Globus pallidus (tissue), 1 donor: ENCODE measurements at places on chromosomes 3 and 15.

DNA sequence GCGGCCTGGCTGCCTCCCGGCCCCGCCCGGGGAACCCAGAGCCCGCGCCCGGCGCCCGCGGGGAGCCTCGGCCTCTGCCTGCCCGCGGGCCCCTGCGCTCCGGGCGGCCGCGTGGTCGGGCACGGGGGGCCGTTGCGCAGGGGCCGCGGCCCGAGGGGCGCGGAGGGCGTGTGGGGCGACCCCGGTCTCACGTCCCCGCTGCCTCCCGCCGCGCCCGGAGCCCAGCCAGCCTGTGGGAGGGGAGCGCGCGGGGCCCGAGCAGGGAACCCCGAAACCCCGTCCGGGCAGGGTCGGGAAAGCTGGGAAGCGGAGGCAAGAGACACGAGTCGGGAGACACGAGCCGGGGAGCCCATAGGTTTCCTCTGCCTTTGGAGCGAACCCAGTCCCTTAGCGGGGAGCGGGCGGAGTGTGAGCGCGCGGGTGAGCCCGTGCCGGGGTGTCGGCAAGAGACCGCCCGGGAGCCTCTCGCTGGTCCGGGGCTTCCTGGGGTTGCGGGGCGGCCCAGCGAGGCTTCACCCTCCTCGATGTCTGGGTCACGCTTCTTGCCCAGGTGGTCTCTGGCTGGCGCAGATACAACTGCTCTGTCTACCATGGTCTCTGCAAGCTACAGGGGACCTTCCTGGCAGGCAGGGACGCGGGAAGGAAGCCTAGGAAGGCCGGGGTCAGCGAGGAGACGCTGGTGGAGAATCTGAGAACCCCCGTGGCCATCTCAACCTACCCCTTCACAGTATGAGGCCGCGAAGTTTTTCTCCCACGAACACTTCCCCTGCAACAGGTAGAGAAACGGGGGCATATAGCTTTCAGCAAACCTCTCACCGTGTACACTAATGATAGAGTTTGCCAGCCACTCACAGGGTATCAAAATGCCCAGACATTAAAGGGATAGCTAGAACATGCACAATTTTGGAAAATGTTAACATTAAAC is 586 bp downstream of the LRRK1 start:
- no peak for DNase-seq

GRCh38 chr15:90162956-90163355 is 38.2 kb upstream of the SEMA4B start:
- no peak for DNase-seq

DNA sequence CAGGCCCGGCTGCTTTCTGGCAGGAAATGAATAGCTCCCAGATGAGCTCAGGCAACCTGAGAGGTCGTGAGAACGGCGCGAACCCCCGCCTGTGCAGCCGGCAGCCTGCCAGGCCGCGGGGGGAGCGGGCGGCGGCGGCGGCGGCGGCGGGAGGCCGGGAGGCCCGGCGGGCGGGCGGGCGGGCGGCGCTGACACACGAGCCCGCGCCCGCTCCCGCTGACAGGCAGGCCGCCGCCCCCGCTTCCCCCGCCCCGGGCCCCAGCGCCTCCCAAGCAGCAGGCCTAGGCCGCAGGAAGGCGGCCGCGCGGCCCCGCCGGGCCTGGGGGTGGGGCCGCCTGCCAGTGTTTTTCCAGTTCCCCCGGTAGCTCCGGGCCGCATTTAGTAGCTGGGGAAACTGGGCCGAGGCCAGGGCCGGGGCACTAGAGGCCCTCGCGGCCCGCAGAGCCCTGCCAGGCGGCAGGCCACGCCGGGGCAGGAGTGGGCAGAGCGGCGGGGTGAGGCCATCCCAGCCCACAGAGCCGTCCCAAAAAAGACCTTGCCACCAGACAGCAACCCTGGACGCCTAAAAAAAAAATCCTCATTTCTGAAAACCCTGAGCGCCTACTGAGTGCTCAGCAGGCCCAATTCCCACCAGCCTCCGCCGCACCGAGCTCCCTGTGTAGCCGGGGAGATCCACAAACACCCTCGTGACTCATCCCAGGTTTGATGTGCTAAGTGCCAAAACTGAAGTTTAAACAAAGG is 5.6 kb downstream of the HES1 start:
- peak; percentile 85 for DNase-seq

DNA sequence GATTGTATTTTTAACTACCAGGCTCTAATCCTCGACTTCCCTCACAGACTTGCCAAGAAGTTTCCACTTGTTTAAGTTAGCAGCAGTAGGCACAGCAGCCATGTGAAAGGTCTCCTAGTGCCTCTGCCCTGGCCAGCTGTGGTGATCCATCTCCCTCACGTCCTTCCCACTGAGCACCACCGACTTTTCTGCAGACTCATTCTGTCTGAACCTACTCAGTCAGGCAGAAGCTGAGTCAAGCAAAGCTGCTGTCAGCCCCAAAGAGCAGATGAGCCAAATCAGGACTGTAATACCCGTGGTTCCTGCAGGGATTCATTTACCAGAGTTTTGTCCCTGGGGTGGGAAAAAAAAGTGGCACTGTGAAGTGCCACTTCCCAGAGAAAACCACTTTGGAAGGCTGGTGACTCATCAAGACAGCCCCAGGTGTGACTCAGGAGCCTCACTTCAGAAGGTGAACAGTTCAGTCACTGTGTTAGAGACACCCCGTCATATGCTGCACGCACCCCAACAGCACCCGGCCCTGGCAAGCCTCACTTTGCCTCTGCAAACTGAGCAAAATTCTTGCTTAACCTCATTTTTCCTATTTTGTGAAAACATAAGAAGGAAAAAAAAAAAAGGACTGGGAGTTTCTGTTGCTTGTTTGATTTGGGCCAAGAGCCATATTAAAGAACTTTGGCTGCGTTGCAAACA is 76.0 kb downstream of the WWTR1 start:
- DNase-seq: no peak

- DNase-seq: no peak
These were observed 9.7 kb downstream of the WDR5B start for GRCh38 chr3:122406198-122406597.

GRCh38 chr3:77536038-77536775 is 496.3 kb downstream of the ROBO2 start:
- DNase-seq: no peak

GRCh38 chr3:34381243-34381642 is 582.8 kb downstream of the PDCD6IP start:
- no peak for DNase-seq

DNA sequence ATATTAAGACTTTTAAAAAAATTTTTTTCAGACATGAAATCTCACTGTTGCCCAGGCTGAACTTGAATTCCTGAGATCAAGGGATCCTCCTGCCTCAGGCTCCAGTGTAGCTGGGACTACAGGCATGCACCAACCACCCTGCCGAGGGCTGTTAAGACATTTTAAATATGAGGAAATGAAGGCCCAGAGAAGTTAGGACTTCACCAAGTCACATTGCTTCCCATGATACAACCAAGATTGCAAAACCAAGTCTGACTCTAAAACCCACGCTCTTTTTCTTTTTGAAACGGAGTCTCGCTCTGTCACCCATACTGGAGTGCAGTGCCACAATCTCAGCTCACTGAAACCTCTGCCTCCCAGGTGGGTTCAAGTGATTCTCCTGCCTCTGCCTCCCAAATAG is 28.0 kb downstream of the PTPN9 start:
- no peak for DNase-seq

- DNase-seq: no peak
These were observed 277.2 kb upstream of the ARHGEF26 start for GRCh38 chr3:153843994-153844393.

DNA sequence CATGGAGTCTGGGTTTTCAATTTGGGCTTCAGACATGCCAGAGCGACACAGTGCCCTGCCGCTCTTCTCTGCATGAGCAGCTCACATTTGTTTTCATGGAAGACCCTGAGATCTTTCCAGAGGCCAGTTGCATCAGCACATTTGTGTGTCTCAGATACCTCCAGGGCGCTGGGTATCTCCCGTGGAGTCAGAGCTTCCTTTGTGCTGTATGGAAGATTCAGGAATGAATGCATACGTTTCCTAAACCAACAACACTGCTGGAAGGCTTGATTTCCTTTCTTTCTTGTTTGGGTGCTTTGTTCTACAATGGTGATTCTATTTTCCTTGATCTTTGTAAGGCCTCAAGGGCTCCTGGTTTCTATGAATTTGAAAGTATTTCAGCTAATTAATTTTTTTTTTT is 106.5 kb downstream of the CACNA2D3 start:
- DNase-seq: no peak

GRCh38 chr3:59436164-59436958 is 386.5 kb upstream of the CFAP20DC start:
- no peak for DNase-seq

DNA sequence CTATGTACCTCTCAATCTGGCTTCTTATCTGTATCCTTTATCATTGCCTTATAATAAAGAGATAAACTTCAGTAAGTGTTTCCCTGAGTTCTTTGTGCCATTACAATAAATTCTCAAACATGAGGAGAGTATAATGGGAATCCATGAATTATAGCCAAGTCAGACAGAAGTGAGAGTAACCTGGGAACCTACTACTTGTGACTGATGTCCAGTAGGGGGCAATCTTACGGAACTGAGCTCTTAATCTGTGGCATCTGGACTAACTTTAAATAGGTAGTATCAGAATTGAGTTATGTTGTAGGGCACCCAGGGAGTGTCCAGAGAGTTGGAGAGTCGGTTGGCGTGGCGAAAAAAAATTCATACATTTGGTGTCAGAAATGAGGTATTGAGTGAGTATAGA is 542.6 kb downstream of the ZBBX start:
- DNase-seq: no peak

DNA sequence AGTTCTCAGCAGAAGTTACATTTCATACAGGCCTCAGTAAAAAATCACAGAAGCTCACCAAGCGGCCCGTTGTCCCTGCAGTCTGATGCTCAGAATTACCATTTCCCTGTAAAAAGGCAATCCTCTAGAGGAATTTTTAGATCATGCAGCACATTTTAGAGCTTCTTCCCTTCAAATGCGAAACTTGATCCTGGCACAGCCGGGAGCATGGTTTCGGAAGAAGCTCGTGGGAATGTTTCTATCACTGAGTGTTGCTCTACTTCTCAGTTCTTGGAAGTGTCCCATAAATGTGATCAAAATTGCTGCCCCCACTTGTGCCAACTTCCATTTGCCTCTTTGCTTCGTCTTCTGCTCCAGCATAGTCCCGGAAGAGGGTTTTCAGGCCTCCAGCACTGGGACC is 3.8 kb upstream of the H1-8 start:
- DNase-seq: no peak

DNA sequence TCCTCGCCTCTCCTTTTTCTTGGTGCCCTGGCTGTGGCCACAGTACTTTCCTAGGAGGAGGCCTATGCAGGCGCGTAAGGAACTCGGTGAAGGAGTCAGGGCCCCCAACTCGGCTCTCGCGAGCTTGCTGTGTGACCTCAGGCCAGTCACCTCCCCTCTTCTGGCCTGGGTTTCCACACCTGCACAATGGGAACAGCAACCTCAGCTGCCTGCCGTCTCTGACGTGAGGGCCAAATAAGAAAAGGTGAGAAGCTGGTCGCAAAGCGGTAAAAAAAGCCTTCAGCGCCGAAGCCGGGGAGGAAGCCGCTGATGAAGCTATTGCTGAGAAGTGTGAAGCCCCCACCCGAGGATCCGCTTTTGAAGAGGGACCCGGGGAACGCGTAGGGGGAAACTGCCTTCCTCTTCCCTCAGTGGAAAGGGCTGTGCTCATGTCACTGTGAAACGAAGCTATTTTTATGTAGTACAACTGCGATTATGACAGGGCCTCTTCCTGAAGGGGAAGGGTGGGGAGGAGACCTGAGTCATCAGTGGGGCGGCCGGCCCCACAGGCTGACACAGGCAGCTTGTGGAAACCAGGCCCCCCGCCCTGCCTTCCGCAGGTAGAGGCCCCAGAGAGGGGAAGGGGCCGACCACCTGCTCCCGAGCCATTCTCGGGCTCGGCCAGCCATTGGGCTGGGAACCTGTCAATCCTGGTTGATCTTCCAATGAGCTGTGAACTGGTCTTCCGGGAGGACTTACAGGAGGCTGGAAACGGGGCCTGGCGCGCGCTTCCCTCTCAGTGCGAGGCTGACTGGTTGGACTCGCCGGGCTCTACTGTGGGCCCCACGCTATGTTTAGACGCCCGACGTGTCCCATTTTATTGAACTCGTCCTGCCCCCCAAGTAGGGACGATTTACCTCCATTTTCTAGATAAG is 18.0 kb upstream of the ANKDD1A start:
- peak; percentile 92 for DNase-seq

DNA sequence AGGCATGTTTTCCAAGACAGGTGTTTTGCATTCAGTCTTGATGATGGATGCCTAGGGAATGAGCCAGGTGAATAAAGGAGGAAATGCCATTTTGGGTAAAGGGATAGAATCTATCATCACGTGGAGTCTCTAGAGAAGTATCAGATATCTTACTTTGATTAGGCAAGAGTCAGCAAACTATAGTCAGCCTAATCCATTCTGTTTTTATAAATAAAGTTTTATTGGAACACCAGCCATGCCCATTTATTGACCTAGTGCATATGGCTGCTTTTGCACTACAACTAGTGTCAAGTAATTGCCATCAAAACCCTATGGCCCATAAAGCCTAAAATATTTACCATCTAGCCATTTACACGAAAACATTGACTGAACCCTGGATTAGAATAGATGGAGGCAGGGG is 231.2 kb downstream of the SLC9A9 start:
- DNase-seq: no peak

DNA sequence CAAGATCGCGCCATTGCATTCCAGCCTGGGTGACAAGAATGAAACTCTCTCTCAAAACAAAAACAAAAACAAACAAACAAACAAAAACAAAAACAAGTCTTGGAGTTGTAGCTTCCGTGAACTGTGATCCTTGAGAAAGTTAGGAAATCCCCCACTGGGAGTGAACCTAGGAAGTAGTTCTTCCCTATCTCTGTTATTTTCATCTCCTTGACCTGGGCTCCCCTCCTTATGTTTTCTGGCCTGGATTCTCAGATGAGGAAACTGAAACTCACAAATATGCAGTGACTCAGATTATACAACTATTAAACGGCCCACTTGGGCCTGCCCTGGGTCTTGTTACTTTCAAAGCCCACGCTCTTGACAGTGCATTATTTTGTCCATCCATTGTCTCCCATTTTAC is 29.7 kb downstream of the SAXO2 start:
- no peak for DNase-seq

- no peak for DNase-seq
These were observed 285.1 kb upstream of the CDIN1 start for GRCh38 chr15:36294359-36294758.

DNA sequence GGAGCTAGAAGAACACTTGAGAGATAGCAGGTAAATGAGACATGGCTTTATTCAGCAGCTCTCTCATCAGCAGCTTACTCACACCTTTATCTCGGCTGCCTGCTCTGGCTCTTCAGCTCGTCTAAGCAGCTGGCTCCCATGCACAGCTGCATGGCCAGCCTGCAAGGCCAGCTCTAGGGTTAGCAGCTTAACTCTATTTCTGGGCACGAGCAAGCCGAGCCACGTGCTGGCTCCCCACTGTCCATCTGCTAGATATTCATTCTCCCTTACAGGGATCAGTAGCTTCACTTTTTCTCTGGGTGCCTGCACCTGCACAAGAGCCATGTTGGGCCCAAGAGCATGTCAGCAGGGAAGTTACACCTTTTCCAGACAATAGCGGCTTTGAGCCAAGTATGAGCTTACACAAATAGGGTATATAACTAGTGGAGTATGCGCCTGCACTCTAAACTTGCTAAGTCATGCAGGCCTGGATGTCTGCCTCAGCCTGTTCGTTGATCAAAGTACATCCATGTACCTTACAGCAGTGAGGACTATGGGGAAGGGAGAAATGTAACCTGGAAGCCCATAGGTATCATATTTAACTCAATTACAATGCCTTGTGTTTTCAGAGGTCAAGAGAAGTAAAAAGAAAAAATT is 174.9 kb upstream of the SNTN start:
- DNase-seq: no peak

- no peak for DNase-seq
These were observed 164.0 kb downstream of the NR2F2 start for GRCh38 chr15:96494505-96494904.

GRCh38 chr3:120280026-120280425 is 5.0 kb downstream of the GPR156 start:
- no peak for DNase-seq
